Body of pancreas (tissue), 4 donors: ENCODE measurements at places on chromosomes 3 and 15. TPM values are rescaled to one million over a fixed set of nuclear protein-coding genes. Genes with fewer than 3 reads are reported as not detected.

MESP2 gene
- not detected for total RNA-seq

- DNase-seq, result no peak
Measured at GRCh38 chr3:64179249-64179648, 46.0 kb downstream of the PRICKLE2 start.

EXD1 gene
- total RNA-seq, result not detected

DNA sequence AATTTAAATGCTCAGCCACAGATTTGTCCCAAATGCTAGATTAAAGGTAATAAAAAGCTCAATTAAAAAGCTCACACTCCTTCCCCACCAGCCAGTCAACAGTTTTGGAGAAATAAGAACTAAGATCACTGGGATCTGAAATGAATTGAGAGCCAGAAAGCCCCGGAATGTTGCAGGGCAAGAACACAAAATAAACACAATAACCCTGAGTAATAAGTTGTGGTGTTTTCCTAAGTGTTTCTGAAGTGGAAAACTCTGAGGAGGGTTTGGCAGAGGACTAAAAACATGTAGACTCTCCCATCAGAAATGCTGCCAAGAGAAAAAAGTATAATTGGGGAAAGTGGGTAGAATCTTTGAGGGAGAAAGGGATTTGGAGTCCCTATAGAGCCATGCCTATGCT is 127.8 kb downstream of the ABI3BP start:
- no peak for DNase-seq

DNA sequence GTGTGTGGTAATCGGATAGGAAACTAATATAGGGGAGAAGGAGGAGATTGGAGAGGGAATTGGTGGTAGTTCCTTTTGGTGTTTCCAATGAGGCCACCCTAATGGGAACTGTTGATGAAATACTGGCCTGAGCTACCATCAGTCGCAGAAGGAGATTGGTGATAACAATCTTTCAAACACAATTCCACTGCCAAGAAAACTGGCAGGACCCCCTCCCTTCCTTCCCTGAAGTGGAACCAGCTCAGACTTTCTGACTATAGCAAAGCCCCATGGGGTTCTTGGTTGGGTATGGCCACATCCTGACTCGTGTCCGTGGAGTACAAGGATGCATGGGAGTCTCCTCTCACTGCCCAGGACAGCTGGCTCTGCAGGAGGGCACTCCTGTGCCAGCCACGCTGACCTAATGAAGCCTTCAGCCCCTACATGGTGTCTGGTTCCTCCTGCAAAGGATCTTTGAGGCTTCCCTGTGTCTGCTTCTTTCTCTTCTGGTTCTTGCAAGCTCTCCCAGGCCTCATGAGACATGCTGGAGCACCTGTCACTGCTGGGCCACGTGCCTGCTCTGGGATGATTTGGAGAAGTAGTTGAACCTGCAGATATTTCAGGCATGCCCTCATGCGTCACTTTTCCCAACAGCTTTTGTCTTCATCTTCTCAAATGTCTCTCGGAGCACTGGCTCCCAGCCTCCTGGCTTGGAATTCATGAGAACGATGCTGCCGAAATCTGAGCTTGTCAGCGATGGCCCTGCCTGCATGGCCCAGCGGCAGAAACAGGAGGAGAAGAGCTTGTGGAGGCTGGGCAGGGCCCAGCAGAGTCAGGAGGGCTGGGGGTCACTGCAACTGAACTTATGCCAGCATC is 90.0 kb upstream of the ADPGK start:
- DNase-seq, result no peak

GRCh38 chr3:186536883-186537844 is 7.0 kb downstream of the CRYGS start:
- no peak for DNase-seq
